Natural killer cell treated with Interleukin-12 subunit alpha and Interleukin-12 subunit beta and Interleukin-15 and Interleukin-18, amount 100 ng/mL, for 72 hours (primary cell): ENCODE measurements at places on chromosomes 1 and 21. TPM values are rescaled to one million over a fixed set of nuclear protein-coding genes. Genes with fewer than 3 reads are reported as not detected.
A peak's percentile ranks its signal among the peaks of the same experiment; 100 is the strongest.

The FCRL5 gene
- not detected for total RNA-seq

The HMCN1 gene
- total RNA-seq, result 1.4 TPM

The OR6N1 gene
- total RNA-seq, result not detected

The HENMT1 gene
- 27.5 TPM for total RNA-seq

The CLIC4 gene
- total RNA-seq, result 11.0 TPM

The ERG gene
- total RNA-seq, result not detected

The SYF2 gene
- 32.7 TPM for total RNA-seq

The HSD17B7 gene
- 24.7 TPM for total RNA-seq

The HPCA gene
- total RNA-seq, result not detected

The FCMR gene
- total RNA-seq, result 6.8 TPM

The MDM4 gene
- total RNA-seq, result 104 TPM

The LCK gene
- total RNA-seq, result 66.4 TPM

The CAPZB gene
- 359 TPM for total RNA-seq

The COA6 gene
- 32.6 TPM for total RNA-seq

The C1orf87 gene
- total RNA-seq, result not detected

The MAP1LC3C gene
- total RNA-seq, result not detected

- no peak overlapping the region for H3K27ac ChIP-seq
- H3K27me3 ChIP-seq, result no peaks in the 10 kb centered on the region
- no peak for DNase-seq
- H3K36me3 ChIP-seq, result no peaks in the 10 kb centered on the region
- H3K4me1 ChIP-seq, result no peaks in the 10 kb centered on the region
Measured at GRCh38 chr21:41888749-41889376, 9.7 kb upstream of the PRDM15 start.

- no peak overlapping the region for H3K4me3 ChIP-seq
- H3K27ac ChIP-seq, result no peak overlapping the region
- peaks cover 6% of the 10 kb centered on the region for H3K36me3 ChIP-seq
- peaks cover 26% of the 10 kb centered on the region for H3K4me1 ChIP-seq
Measured at GRCh38 chr1:18921516-18922251, 19.3 kb upstream of the ALDH4A1 start.

GRCh38 chr21:40563900-40564299, 283.1 kb downstream of the DSCAM start:
- no peaks in the 10 kb centered on the region for H3K4me1 ChIP-seq
- no peaks in the 10 kb centered on the region for H3K36me3 ChIP-seq
- no peak overlapping the region for H3K4me3 ChIP-seq
- no peaks in the 10 kb centered on the region for H3K27me3 ChIP-seq
- H3K27ac ChIP-seq, result no peak overlapping the region
- DNase-seq, result no peak

DNA sequence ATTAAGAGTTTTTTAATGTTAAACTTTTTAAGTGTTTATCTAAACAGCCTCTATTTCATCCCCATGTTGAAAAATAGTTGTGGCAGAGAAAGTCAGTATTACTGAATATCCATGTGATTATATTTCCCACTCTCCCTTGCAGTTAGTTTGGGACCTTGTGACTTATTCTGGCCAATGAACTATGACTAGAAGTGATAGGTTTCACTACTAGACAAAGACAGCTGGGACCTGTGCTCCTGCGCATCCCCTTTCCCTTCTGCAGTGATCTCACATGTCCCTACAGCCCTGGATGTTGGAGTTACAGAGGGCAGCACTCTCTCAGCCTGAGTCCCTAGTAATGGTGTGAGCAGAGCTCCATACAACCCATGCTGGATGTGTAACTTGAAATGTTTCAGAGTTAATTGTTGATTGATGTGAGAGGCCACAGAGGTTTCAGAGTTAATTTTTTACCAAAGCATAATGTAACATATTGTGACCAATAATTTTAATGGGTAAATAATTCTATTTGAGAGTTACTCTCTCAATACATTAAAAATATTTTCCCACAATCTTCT, 18.7 kb upstream of the SAMD13 start:
- H3K4me1 ChIP-seq, result no peaks in the 10 kb centered on the region
- peaks cover 19% of the 10 kb centered on the region for H3K27me3 ChIP-seq
- H3K4me3 ChIP-seq, result no peak overlapping the region

- peak overlapping the region; percentile 98 for H3K27ac ChIP-seq
- peaks cover 7% of the 10 kb centered on the region for H3K36me3 ChIP-seq
- H3K4me1 ChIP-seq, result peaks cover 55% of the 10 kb centered on the region
- no peaks in the 10 kb centered on the region for H3K27me3 ChIP-seq
- peak overlapping the region; percentile 94 for H3K4me3 ChIP-seq
Measured at GRCh38 chr1:3899754-3900149, 320 bp downstream of the C1orf174 start.

DNA sequence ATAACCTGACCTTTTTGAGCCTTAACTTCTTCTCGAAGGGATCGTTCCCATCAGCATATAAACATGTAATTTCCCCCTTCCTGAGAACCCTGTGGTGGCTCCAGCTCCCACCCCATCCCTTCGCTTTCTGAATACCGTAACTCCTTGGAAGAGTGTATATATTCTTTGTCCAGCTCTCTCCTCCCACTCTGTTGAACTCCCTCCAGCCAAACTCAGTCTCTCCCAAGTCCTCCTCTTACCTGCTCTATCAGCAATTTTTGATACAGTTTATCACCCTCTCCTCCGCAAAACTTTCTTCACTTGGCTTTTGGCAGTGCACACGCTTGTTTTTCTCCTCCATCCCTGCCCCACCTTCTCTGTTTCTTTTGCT, 109.9 kb upstream of the SLC25A33 start:
- peaks cover 37% of the 10 kb centered on the region for H3K4me1 ChIP-seq
- H3K27ac ChIP-seq, result peak overlapping the region; percentile 51
- peaks cover 21% of the 10 kb centered on the region for H3K27me3 ChIP-seq

GRCh38 chr21:33968080-33968994, 52.7 kb upstream of the ATP5PO start:
- H3K27ac ChIP-seq, result peak overlapping the region; percentile 54
- no peaks in the 10 kb centered on the region for H3K27me3 ChIP-seq
- H3K4me3 ChIP-seq, result no peak overlapping the region
- no peaks in the 10 kb centered on the region for H3K36me3 ChIP-seq
- DNase-seq, result no peak

DNA sequence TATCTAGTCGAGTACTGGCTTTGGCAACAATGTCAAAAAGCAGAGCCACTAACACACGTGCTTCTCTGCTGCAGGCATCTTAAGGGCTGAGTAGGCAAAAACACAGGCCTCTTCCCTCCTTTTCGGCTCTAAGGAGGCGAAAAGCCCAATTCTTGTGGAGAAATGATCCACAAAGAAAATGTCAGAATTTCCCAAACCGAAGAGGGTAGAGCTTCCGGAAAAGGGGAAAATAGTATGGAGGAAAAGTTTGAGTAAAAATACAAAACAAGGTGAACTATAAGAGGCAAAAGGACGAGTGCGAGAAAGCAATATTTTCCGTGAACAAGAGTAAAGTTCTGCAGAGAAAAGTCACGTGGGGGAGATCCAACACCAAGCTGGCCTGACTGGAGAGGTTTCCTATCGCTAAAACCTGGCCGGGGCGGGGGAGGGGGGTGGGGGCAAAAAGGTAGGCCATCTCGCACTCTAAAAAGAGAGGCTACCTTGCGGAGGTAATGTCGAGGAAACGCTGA, 551 bp downstream of the ZRANB2 start:
- peaks cover 12% of the 10 kb centered on the region for H3K27me3 ChIP-seq
- H3K27ac ChIP-seq, result peak overlapping the region; percentile 100
- DNase-seq, result no peak
- H3K4me3 ChIP-seq, result peak overlapping the region; percentile 99
- H3K36me3 ChIP-seq, result peaks cover 29% of the 10 kb centered on the region
- H3K4me1 ChIP-seq, result peaks cover 23% of the 10 kb centered on the region

- H3K27ac ChIP-seq, result no peak overlapping the region
- peaks cover 8% of the 10 kb centered on the region for H3K36me3 ChIP-seq
- no peak for DNase-seq
- H3K27me3 ChIP-seq, result no peaks in the 10 kb centered on the region
Measured at GRCh38 chr1:161932668-161933067, 91.0 kb downstream of the OLFML2B start.

- peaks cover 51% of the 10 kb centered on the region for H3K4me1 ChIP-seq
- H3K27me3 ChIP-seq, result no peaks in the 10 kb centered on the region
- peak overlapping the region; percentile 88 for H3K27ac ChIP-seq
- peak overlapping the region; percentile 99 for H3K4me3 ChIP-seq
- no peak for DNase-seq
- H3K36me3 ChIP-seq, result peaks cover 22% of the 10 kb centered on the region
Measured at GRCh38 chr1:92481971-92482664, 4.6 kb downstream of the GFI1 start.

- peaks cover 24% of the 10 kb centered on the region for H3K27me3 ChIP-seq
- H3K36me3 ChIP-seq, result peaks cover 5% of the 10 kb centered on the region
- H3K27ac ChIP-seq, result no peak overlapping the region
- no peak for DNase-seq
- H3K4me3 ChIP-seq, result peak overlapping the region; percentile 56
- peaks cover 79% of the 10 kb centered on the region for H3K4me1 ChIP-seq
Measured at GRCh38 chr1:26373281-26373680, 731 bp upstream of the ZNF683 start.

- no peaks in the 10 kb centered on the region for H3K36me3 ChIP-seq
- H3K27ac ChIP-seq, result no peak overlapping the region
- H3K27me3 ChIP-seq, result no peaks in the 10 kb centered on the region
- no peaks in the 10 kb centered on the region for H3K4me1 ChIP-seq
- DNase-seq, result no peak
- H3K4me3 ChIP-seq, result no peak overlapping the region
Measured at GRCh38 chr1:100866901-100867206, 27.8 kb downstream of the EXTL2 start.

- H3K36me3 ChIP-seq, result peaks cover 18% of the 10 kb centered on the region
- DNase-seq, result no peak
- H3K27me3 ChIP-seq, result no peaks in the 10 kb centered on the region
- H3K4me1 ChIP-seq, result peaks cover 6% of the 10 kb centered on the region
- H3K27ac ChIP-seq, result no peak overlapping the region
- H3K4me3 ChIP-seq, result no peak overlapping the region
Measured at GRCh38 chr1:43426221-43426620, 27.5 kb downstream of the HYI start.

DNA sequence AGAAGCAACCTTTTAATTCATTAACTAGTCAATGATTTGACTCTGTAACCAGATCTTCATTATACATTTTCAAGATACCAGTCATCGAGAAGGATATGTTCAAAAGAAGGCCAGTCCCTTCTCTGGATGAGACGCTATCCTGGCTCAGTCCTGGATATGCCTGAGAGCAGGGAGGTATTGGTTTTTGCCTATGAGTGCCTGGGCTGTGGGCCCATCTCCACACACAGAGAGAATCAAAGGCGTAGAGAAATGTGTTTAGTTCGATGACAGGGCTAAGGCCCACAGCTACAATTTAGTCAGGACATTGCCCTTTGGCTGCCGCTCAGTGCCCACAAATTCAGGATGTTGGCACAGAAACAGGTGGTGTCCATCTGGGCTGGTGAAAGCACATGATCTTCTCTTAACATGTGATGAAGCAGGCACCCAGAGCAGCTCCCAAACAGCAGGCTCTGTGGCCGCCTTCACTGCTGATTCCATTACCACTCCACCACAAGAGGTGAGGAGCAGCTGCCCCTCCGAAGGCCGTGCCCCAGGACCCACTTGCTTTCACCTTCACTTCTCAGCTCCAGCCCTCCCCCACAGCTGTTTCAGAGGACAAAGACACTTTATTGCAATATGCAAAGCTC, 24.7 kb downstream of the ACKR1 start:
- no peaks in the 10 kb centered on the region for H3K4me1 ChIP-seq
- H3K27me3 ChIP-seq, result peaks cover 46% of the 10 kb centered on the region
- no peak overlapping the region for H3K4me3 ChIP-seq
- DNase-seq, result no peak
- no peaks in the 10 kb centered on the region for H3K36me3 ChIP-seq

DNA sequence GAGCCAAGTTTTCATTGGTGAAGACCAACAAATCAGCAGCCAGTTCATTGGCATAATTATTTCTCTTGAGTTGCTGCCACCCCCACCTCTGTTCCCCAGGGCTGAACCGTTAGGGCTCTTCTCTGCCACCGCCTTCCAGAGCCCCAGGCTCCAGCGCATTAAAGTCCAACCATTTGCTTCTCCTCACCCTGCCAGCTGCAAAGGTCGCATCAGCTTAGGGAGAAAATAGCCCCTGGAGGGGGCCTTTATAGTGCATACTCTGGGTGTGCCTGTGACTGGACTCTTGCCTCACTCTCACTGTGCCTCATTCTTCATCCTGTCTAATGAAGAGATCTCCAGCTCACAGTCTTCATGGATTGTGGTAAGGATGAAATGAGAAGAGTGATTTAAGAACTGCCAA, 50.4 kb downstream of the KDM1A start:
- H3K4me3 ChIP-seq, result no peak overlapping the region
- H3K4me1 ChIP-seq, result peaks cover 3% of the 10 kb centered on the region
- H3K27me3 ChIP-seq, result no peaks in the 10 kb centered on the region
- DNase-seq, result no peak
- H3K27ac ChIP-seq, result no peak overlapping the region

DNA sequence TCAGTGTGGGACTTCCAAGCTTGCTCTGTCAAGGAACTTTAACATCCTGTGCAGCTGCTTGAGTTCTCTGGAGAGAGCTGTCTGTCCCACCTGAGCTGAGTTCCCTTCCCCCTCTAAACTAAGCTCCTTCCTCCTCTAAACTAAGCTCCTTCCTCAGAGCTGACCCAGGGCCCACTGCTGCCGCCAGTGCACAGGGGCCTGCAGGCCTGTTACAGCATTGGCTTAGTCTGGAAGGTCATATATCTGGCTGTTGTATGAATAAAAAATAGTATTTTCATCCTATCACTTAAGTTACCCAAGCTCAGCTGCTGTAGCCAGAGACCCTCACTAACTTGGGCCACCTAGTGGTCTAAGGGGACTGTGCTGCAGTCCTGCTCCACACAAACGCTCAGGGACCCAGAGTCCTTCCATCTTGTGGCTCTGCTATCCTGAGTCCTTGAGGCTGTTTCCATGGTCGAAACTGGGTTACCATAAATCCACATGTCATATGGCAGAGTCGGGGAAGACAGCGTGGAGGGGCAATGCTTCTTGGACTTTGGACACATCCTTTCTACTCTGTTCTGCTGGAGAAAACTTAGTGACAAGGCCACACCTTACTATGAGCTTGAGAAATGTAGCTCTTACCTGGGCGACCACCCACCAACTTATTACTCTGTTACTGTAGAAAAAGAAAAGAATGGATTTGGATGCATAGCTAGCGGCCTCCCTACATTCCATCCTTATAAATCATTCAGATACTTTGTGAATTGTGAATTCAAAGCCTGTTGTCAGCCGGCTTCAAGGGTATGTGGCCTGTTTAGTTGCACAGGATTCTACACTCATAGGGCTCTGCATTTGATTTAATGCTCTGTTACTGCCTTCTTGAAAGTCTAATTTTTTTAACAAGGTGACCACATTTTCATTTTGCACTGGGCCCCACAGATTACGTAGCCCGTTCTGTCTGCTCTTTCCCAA, 71.4 kb upstream of the GCLM start:
- H3K4me1 ChIP-seq, result no peaks in the 10 kb centered on the region
- H3K4me3 ChIP-seq, result no peak overlapping the region
- no peaks in the 10 kb centered on the region for H3K27me3 ChIP-seq
- H3K27ac ChIP-seq, result no peak overlapping the region

- H3K27ac ChIP-seq, result no peak overlapping the region
- no peak overlapping the region for H3K4me3 ChIP-seq
- H3K27me3 ChIP-seq, result no peaks in the 10 kb centered on the region
- H3K36me3 ChIP-seq, result no peaks in the 10 kb centered on the region
- DNase-seq, result no peak
- no peaks in the 10 kb centered on the region for H3K4me1 ChIP-seq
Measured at GRCh38 chr21:43983390-43983789, 28.7 kb upstream of the TRAPPC10 start.
